ENCODE measurements at places on chromosomes 11 and 22.

- no peak for DNase-seq
Observed at GRCh38 chr22:44383064-44383575, 70.4 kb upstream of the SHISAL1 start.

DNA sequence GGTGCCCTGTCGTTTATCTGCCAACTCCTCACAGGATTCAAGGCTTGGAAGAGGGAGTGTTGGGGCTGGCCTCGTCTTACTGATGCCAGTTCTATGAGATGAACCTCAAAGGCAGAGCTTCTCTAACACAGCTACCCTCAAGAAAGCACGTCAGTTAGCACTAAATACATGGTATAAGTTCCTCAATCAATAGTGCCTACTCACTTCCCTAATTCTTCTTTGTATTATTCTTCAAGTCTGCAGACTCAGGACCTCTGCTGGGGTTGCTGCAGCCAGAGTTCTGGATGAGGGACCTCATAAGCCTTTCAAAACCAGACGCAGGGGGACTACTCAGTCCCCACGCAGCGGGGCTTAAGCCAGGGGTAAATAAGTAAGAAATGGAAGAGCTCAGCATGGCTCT lies 118.3 kb downstream of the VPREB1 start:
- DNase-seq = no peak

- no peak for DNase-seq
Observed at GRCh38 chr11:64786308-64786707, 8.0 kb upstream of the SF1 start.

DNA sequence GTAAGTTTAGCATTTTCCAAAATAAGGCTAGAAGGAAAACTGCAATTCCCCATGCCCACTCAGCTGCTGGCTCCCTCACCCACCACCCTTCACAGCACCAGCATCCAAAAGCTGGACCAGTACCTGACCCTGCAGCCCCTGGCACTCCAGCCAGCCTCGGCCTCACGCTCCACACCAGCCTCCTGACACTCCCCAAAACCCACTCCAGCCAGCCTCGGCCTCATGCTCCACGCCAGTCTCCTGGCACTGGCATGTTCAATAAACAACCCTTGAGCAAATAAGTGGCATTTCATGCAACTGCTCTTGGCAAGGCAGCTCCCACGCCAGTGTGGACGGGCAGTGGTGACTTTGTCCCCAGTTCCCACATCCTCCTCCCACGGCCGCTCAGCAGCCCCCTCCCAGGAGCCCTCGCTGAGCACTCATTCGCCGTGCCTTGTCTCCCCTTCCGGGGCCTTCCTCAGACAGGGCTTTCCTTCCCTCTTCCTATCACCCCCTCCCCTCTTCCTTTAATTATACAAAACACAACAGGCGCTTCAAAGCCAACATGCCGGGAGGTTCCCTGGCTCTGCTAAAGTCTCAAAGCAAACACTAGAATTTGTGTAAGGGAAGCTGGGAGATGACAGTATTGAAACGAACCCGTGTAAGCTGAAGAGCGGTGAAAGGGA lies 6.8 kb downstream of the TOLLIP start:
- no peak for DNase-seq

DNA sequence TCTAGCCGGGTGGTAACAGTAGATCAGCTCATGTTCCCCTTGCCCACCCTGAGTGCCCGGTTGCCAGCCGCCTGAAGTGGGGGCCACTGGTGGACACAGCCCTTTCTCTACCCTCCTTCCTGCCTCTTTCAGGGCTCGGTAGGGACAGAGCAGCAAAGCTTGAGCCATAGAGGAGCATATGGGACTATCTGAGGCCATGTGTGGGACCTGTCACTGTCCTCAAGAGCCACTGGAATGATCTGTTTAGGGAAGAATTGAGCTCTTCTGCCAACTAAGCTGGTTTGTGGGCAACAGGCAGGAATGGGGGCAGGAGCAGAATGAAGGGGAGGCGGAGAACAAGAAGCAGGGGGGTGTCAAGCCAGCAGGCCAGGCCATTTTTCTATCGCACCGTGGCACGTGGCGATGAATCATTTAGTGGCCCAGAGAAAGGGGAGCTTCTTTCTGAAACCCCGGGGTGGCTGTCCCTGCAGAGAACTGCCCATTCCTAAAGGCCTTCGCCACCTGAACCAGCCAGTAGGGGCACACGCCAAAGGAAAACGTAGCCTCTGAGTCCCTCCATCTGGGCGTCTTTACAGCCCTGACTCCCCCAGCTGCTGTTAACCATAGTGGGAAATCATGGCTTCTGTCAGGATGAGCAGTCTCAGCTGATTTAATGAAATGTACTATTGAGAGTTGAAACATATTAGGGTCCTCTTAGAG lies 8.8 kb downstream of the ASPHD2 start:
- DNase-seq = no peak

Data from stimulated activated CD8-positive, alpha-beta memory T cell treated with anti-CD3 and anti-CD28 coated beads, Interleukin-4, amount 100 ng/mL, for 1 hour (primary cell).